Stimulated activated CD8-positive, alpha-beta memory T cell treated with anti-CD3 and anti-CD28 coated beads, Interleukin-2, amount 100 ng/mL, for 1 hour (primary cell): ENCODE measurements at places on chromosomes 12 and 14.

- DNase-seq: no peak
These were observed 294.6 kb upstream of the PRICKLE1 start for GRCh38 chr12:42884116-42884515.

DNA sequence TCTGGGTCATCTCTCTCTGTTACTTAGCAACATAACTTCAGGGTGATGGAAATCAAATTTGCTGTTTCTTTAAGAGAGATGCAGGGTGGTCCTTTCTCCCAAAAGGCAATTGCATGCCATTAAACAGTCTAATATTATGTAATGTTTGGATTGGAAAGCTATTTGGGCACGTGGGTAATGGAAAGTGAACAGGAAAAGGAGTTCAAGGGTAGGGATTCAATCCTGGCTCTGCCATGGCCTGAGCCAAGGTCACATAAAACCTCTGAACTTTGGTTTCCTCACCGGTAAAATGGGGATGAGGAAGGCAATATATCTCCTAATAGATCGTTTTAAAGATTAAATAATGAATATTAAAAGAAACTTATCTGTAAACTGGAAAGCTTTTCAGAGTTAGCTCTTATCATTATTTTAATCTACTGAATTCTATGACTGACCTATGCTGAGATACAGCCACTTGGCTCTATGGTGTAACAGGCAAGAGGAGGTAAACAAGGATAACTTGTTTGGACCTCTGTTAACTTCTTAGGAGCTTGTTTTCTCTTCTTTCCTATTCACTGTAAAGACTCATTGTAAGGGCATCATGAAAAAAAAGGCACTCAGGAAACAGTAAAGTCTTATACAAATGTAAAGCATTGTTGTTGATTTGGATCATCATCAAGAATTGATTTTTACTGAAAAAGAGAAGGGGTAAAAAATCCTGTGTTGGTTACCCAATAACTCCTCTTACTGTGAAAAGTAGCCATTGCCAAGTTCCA, 55.7 kb upstream of the OVCH1 start:
- no peak for DNase-seq

- no peak for DNase-seq
These were observed 28.1 kb downstream of the TCHP start for GRCh38 chr12:109928058-109928656.

DNA sequence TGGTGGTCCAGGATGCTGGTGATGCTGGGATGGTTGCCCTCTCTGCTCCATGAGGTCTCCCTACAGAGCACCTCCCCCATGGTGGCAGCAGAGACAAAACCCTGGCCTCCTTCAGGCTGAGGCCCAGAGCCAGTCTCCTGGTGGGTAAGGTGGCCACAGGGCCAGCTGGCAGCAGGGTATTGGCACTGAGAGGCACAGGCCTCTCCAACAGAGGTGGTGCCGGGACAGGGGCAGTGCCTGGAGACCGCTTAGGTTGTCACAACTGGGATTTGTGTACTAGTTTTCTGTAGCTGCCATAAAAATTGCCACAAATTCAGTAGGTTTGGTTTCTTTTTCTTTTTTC, 6.1 kb upstream of the MTA1 start:
- DNase-seq: no peak

DNA sequence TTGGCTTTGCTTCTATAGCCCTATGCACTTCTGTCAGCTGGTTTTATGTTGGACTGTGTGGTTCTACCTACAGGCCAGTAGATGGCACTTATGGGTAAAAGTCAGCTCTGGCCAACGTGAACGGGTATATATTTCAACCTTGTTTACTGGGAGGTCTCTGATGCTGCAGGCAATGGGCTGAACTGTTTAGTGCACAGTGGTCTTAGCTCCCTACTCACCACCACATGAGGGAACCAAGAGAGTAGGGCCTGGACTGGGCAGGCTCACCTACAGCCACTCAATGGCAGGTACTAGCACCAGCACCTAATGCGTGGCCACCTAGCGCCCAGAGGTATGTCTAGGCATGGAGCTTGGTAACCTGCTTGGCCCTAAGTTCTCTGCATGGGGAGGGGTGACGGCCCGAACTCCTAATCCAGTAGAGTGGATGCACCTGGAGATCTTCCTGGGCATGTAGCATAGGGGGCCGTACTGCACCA, 481.8 kb downstream of the TMEM117 start:
- DNase-seq: no peak

- no peak for DNase-seq
These were observed 24.5 kb upstream of the TSPAN11 start for GRCh38 chr12:30902001-30902400.
